Activated CD4-positive, alpha-beta T cell treated with anti-CD3 and anti-CD28 coated beads, Interleukin-2, amount 10 ng/mL, durations not matched to agents 7 days and 5 days (primary cell): ENCODE measurements at places on chromosomes 2 and 18.

GRCh38 chr18:48048251-48048650, 117.8 kb upstream of the SMAD2 start:
- H3K36me3 ChIP-seq = no peaks in the 10 kb centered on the region
- no peak overlapping the region for H3K4me3 ChIP-seq
- no peak for DNase-seq
- peaks cover 5% of the 10 kb centered on the region for H3K27me3 ChIP-seq
- H3K4me1 ChIP-seq = no peaks in the 10 kb centered on the region

- H3K4me3 ChIP-seq = peak overlapping the region; percentile 55
- H3K27me3 ChIP-seq = no peaks in the 10 kb centered on the region
- peaks cover 62% of the 10 kb centered on the region for H3K4me1 ChIP-seq
- H3K36me3 ChIP-seq = peaks cover 12% of the 10 kb centered on the region
- peak; percentile 61 for DNase-seq
These were observed 3.2 kb upstream of the TTC39C start for GRCh38 chr18:24011123-24011917.

DNA sequence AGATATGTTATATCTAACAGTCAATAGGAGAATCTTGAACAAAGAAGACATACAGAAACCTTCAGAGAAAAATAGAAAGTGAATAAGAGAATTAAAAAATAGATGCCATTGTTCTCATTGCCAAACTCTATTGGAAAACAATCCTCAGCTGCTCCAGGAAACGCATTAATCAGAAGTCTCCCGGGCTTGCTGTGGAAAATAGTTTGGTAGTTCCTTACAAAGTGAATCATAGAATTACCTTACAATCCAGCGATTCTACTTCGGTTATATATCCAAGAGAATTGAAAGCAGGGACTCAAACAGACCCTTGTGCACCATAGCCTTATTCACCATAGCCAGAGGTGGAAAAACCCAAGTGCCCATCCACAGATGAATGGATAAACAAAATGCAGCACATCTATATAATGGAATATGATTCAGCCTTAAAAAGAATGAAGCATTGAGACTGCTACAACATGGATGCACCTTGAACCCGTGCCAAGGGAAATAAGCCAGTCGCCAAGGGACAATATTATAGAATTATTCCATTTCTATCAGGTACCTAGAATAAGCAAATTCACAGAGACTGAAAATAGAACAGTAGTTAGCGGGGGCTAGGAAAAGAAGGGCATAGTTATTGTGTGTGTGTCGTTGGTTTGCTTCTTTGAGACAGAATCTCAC, 21.9 kb upstream of the CHRNA1 start:
- H3K27ac ChIP-seq = no peak overlapping the region
- peaks cover 12% of the 10 kb centered on the region for H3K4me1 ChIP-seq
- no peak overlapping the region for H3K4me3 ChIP-seq
- no peaks in the 10 kb centered on the region for H3K36me3 ChIP-seq

DNA sequence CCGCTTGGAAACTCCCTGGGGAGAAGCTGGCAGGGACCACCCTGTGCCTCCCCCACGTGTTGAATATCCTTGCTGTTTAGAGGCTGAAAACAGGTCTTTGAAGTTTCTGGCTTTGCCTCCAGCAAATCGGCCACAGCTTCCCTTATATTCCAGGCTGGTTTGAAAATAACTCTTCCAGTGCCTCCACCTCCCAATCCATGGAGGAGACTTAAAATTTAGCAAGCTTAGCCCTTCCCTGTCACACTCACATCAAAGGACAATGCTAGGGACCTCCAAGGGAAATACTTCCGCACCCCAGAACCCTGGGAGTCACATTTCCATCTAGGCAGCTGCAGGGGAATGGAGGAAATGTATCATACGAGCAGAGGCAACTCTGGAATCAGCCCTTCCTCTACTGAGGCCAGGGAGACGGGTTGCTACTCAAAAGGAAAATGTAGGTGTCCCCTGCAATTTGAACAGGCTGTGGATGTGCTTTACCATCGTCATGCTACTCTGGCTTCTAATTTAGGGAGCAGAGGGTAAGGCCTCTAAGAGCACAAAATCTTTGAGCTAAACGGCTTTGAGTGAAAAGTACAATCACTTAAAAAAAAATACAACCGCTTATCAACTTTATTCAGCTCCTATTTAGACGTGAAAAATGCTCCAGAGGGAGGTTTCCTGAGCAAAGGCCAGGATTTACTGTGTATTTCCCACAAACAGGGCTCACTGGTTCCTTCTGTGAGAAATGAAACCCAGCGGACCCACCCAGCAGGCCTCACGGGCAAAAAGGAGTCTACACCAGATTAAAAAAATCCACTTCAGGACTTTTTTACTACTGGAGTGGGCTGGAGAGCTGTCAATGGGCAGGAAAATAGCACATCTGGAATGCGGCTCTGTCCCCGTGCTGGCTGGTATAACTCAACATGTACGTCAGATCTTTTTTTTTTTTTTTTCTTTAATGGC, 49.4 kb upstream of the PKDCC start:
- peaks cover 6% of the 10 kb centered on the region for H3K27me3 ChIP-seq
- no peak for DNase-seq
- no peaks in the 10 kb centered on the region for H3K36me3 ChIP-seq
- H3K4me3 ChIP-seq = no peak overlapping the region

GRCh38 chr18:64882896-64883295, 734.0 kb upstream of the LINC00305 start:
- no peak overlapping the region for H3K27ac ChIP-seq
- H3K4me1 ChIP-seq = no peaks in the 10 kb centered on the region
- DNase-seq = no peak
- H3K36me3 ChIP-seq = no peaks in the 10 kb centered on the region
- no peak overlapping the region for H3K4me3 ChIP-seq
- no peaks in the 10 kb centered on the region for H3K27me3 ChIP-seq

GRCh38 chr2:22904126-22904684, 480.8 kb upstream of the KLHL29 start:
- DNase-seq = peak; percentile 8
- no peaks in the 10 kb centered on the region for H3K27me3 ChIP-seq
- no peaks in the 10 kb centered on the region for H3K4me1 ChIP-seq
- no peaks in the 10 kb centered on the region for H3K36me3 ChIP-seq
- no peak overlapping the region for H3K27ac ChIP-seq
- H3K4me3 ChIP-seq = no peak overlapping the region
